ENCODE measurements at places on chromosomes 13 and 19. TPM values are rescaled to one million over a fixed set of nuclear protein-coding genes. Genes with fewer than 3 reads are reported as not detected.

GRCh38 chr19:48303367-48303766, 22.0 kb upstream of the EMP3 start:
- ATAC-seq, result no peak

GRCh38 chr13:41065078-41065477, 3.8 kb downstream of the WBP4 start:
- no peak for ATAC-seq

DNA sequence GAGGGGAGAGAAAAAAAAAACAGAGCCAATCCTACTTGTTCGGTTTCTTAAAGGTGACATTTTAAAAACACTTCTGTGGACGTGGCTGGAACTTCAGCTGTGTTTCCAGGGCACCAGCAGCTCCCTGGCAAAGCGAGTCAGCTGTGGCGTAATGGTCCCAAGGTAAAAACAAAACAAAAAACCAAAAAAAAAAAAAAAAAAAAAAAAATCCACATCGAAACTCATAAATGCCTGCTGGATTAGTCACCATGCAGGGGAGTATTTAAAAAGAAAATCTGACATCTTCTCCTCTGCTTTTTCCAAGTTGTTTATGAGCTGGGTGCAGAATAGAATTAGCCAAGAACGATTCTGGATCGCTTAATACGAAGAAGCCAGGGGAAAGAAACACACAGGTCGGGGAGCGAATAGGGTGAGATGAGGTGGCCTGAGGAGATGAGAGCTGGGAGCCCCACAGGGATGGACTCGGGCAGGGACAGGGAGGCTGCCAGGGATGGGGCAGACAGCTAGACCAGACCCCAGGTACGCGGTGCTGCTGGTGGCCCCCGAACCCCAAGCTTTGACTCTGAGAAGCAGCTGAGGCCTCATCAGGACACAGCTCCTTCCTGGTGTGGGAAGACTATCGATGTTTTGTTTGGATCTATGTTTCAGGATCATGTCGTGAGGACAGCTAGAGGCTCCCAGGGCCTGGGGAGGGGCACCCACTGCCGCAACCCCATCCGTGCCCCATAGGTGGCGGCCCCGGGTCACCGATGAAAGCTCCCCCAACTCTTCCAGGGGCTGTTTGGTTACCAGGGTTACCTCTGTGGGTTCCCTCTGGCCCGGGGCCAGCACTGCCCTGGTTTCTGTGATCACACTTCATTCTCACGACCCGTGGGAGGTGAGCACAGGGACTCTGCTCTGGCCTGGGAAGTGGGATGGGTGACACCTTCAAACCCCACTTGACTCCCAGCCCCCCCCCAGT, 3.1 kb upstream of the CTXN1 start:
- ATAC-seq, result peak; percentile 57

GRCh38 chr13:23180711-23181110, at the start of gene SGCG:
Gene SGCG (plus strand): TSS chr13:23180979. CDS start chr13:23203695, 22,716 bp downstream.
- no peak for ATAC-seq

DNA sequence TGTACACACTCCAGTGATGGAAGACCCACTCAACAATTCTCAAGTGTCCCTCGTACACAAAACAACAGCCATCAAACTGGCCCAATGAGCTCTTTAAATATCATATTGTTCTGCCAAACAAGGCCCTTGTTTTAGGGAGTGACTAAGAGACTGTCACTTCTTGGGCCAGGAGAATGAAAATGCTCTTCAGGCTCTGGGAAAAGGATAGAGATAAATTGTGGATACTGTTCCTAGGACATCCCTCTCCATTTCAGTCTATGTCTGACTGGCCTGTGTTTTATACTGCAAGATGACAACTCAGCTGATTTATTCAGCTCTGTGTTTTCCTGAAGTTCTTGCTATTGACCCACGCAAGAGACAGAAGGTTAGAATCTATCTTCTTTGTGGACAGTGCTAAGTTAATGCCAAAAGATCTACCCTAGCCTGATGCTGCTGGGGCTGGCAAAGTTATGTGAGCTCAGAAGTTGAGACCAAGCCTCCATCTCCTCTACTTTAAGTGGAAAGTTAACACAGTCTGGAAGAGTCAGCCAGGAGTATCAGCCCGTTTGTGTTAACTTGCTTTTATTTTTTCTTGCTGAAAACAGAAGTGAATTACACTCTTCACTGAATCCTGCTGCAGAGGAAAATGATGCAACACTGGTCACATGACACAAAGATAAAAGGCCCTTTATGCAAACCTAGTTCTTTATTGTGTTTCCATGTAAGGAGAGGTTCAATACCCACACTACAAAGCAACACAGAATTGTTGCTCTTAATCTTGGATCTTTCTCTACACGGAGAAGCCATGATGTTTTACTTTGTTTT, 14.6 kb downstream of the FRY start:
- peak; percentile 20 for ATAC-seq

The PODNL1 gene
- 0.67 TPM for total RNA-seq

- ATAC-seq, result no peak
These were observed 43.5 kb upstream of the SHISA2 start for GRCh38 chr13:26095338-26095737.

The FCGBP gene
- total RNA-seq, result 0.31 TPM

DNA sequence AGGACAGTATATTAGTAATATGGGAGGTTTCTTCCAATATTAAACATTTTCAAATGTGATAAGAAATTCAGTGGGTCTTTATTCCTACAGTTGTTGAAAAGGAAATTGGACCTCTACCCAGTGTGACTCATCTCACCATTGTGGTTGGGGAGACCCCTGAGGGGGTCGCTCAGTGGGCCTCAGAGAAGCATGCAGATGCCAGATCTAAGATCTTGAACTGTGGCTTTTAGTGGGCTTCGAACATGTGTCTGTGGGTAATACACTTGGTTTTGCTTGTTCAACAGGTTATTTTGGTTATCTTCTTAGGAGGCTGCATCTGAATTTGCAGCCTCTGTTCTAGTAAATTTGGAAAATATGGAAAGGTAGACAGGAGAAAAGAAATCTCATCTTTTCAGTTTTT, 132.3 kb downstream of the PCCA start:
- no peak for ATAC-seq

DNA sequence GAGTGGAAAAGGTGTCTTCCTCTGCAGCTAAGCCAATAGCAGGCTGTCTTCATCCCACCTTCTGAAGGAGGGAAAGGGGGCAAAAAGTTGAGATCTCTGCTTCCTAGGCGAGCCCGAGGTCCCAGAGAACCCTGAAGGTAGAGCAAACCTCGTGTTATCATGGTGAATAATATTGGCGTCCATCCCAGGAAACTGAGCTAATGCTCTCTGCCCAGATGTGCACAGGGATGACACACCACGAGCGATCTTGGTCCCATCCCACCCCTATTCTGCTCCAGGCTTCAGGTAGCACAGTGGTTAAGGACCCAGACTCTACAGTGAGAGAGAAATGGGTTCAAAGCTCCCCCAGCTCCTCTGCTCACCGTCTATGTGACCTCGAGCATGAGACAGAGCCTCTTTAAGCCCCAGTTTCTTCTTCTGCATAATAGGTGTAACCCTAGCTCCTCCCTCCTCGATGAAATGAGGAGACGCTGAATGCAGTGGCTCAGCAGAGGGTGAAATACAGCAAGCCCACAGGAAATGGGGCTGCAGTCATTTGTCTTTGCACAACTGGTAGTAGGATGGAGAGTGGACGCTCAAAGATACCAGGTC, 9.9 kb upstream of the CEACAM20 start:
- ATAC-seq, result no peak

DNA sequence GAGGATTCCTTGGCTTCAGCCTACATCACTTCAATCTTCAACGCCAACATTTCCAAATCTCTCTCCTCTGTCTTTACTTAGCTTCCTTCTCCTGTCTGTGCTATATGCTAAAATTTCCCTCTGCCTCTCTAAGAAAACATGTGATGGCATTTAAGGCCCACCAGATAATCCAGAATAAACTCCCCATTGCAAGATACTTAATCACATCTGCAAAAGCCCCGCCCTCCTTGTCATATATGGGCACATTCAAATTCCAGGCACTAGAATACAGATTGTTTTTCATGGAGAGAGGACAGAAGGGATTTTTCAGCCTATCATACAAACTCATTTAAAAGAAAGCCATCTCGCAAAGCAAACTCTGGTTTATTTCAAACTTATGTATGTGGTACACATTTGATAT, 16.2 kb downstream of the ARGLU1 start:
- no peak for ATAC-seq

DNA sequence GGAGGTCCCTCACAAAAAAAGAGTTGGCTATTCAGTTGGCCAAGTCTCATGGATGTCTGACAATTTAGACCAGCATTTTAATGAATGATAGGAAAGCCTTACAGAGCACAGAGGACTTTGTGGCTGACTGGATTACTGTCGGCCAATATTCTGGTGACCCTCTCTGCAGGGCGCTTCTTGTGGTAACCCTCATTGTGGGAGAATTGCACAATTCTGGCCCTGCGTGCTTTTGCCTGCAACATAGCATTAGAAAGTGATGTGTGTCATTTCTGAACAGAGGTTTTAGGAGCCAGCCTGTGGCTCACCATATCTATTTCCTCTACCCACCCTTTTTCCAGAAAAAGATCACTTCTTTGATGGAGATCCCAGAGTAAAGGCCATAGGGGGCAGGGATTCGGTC, 71.4 kb downstream of the EFNB2 start:
- no peak for ATAC-seq

The ZNF628 gene
- 2.4 TPM for total RNA-seq

DNA sequence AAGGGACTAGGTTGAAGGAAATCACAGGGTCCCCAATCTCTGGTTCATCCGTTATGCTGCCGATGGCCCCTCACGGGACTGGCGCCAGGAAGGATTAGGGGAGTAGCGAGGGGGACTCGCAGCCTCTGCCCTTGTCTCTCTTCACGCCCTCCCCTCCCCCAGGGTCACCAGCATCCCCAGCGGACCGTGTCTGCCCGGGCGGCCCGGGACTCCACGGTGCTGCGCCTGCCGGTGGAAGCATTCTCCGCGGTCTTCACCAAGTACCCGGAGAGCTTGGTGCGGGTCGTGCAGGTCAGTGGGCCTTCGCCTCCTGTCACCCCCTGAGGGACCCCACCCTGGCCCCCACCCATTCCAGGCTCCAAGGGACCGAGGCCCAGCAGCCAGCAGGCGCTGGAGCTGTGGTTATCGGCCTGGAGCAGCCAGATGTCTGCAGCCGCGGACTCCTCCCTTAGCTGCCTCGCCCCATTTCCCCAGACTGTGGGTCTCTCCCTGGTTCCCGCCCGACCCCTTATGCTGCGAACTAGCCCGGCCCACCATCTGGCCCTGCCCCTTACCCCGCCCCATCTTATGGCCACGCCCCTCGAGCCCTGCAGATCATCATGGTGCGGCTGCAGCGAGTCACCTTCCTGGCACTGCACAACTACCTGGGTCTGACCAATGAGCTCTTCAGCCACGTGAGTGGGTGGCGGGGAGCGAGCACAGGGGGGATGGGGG, 5.4 kb downstream of the PNPLA6 start:
- ATAC-seq, result no peak

DNA sequence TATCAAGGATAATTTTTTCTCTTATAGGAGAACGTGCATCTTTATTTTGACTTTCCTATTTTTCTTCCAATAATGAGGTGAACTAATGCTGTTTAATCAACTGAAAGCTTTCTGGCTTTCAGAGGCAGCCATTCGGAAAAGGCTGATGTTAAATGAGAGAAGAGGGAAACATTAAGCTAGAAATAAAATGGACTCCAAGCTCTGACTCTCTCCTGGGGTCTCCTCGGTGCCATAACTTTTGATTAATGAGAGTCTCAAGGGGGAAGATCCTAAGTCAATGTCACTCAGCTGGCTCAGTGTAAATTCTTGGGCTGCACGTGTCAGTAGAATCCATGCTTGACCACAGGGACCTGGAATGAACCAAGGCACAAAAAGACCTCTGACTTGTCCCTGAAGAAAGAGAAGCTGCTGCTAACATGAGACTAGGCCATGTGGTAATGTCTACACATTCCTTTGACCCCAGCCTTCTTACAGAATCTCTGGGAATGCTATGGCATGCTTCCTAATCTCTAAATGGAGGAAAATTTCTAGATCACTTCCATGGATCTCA, 152.2 kb upstream of the RFC3 start:
- ATAC-seq, result no peak

- ATAC-seq, result no peak
These were observed 6.5 kb upstream of the GPC6 start for GRCh38 chr13:93220073-93220472.

DNA sequence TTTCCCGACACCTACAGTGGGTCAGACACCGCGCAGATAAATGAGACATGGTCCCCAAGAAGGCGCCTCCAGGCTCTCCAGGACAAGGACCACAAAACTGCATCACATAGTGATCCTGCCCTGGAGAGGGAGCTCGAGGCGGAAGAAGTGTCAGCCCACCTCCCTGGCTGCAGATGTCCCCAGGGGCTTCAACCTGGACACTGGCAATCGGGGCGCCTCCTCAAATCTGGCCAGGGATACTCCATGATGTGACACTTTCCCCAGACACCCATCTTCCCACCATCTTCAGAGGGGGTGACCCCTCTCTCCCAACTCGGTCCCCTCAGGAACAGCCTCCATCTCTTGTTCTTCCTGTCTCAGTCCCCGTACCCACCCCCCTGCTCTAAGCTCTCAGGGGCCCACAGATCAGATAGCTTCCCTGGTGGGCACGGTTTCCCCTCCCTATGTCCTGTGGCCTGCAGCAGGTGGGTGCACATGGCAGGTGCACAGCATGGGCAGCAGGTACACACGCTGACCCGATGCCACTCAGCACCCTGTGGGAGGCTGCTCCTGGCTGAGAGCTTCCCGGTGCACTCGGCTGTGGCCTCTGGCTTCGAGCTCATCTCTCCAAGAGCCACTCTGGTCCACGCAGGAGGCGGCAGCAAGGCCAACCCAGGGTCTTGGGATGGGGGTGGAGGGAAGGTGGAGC, 61.2 kb downstream of the PEPD start:
- no peak for ATAC-seq

GRCh38 chr19:18264137-18264854, 10.0 kb downstream of the IQCN start:
- no peak for ATAC-seq

The GNA15 gene
- 9.3 TPM for total RNA-seq

DNA sequence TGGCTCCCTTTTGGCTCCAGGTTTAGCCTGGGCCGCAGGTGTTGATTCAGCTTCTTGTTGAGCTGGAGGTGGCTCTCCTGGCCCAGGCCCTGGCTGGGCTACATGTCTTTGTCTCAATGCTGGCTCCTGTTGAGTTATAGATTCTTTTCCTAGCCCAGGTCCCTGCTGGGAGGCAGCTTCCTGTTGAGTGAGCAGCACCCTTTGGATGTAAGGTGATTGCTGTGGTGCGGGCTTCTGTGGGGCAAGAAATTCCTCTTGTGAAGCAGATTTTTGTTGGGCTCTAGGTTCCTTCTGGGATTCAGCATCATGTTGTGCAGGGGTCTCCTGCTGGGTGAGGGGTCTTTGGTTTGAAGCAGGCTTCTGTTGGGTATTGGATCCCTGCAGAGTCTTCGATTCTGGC, 545 bp downstream of the LIPE start:
- no peak for ATAC-seq

The ICAM1 gene
- total RNA-seq, result 33.0 TPM

GRCh38 chr13:45063261-45063860, 56.9 kb upstream of the GTF2F2 start:
- ATAC-seq, result no peak

- ATAC-seq, result no peak
These were observed 12.4 kb upstream of the JUND start for GRCh38 chr19:18293642-18294466.

DNA sequence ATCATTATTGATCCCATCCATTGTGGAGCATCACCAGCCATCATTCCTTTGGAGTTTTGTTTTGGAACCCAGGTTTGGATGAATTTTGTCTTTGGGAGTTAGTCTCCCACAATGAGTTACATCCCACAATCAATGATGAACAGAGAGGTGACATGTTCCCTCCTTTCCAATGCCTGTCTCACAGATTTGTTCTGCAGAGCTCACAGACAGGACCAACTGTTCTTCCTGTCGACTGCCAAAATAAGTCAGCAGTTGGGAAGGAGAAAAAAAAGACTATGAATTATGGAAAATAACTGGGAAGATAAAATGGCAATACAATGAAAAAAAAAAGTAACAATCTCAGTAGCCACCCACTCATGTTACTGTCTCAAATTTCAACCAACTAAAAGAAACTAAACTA, 489.1 kb downstream of the MYO16 start:
- ATAC-seq, result no peak
